ENCODE measurements at places on chromosomes 4 and X.

DNA sequence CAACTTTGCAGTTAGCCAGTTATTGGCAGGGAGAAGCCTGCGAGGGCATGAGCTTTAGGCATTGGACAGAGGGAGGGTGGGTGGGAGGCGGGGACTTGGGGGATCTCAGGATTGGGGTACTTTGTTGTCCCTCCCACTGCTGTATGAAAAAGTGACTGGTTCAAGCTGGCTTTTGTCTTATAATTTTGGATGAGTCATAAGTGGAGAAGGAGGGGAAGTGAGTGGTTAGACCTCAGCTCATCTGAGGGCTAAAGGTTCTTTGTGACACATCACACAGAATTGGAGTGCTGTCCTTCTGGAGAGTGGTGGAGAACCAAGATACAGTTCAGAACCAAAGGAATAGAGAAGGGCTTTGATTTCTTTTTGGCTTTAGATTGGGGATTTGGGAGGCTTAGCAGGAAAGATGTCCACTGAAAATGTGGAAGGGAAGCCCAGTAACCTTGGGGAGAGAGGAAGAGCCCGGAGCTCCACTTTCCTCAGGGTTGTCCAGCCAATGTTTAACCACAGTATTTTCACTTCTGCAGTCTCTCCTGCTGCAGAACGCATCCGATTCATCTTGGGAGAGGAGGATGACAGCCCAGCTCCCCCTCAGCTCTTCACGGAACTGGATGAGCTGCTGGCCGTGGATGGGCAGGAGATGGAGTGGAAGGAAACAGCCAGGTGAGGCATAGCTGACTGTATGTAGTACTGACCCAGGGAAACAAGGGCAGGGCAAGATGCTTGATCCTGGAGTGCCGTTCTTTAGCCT is at the start of gene SLC4A4:
Gene SLC4A4, plus strand, starts transcription at position 175 of the 748 bp plus-strand sequence.
- no peak for DNase-seq

DNA sequence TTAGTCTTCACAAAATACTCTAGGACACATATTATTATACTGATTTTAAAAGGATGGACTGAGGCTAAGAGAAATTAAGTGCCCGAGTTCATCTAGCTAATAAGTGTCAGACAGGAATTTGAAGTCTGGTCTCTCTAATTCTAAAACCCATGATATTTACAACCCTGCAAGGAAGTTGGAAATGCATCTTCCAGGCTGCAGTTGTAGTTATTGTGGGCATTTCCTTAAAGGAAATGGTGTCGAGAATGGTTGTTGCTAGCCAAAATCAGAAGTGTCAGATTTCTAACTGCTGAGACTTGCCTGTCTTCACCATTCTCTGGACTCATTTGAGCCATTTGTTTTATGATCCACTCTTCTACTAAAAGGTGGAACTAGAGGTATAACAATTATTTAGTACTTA is 82.5 kb downstream of the FAT4 start:
- no peak for DNase-seq

DNA sequence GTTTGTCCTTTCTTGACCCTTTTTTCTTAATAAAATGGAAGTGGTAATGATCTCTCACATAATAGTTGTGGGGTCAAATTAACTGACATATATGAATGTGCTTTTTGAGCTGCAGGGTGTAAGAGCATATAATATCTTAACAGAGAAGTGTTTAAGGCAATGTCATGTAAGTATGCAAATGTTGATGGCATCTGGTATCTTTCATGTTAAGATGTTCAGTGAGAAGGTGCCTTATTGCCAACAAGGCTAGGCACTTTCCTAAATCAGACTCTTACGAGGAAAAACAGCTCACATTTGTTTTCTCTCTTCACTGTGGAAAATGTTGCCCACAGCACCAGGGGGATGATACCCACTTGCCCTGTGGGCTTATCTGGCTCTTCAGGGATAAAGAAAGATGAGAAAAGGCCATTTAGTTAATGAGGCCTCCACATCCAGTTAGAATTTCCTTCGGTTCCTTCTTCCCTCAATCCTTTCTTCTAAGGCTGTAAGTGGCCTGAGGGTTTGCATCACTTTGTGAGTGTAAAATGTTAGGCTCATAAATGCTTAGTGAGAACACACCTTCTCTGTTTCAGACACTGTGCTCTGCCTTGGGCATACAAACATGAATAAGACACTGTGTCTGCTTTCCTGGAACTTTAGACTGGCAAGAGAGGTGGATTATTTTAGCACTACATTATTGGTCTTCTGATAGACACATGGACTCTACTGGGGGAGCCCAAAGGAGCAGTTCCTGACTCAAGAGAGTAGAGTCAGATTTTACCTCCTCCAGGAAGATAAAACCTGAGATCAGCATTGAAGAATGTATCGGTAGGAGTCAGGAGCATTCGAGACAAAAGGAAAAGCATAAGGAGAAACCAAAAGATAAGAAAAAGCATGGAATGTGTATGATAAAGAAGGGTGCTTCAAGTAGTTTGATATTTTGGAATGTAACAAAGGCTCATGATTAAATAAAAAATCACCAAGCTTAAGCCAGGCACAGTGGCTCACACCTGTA is 135.5 kb downstream of the SOWAHB start:
- no peak for DNase-seq

DNA sequence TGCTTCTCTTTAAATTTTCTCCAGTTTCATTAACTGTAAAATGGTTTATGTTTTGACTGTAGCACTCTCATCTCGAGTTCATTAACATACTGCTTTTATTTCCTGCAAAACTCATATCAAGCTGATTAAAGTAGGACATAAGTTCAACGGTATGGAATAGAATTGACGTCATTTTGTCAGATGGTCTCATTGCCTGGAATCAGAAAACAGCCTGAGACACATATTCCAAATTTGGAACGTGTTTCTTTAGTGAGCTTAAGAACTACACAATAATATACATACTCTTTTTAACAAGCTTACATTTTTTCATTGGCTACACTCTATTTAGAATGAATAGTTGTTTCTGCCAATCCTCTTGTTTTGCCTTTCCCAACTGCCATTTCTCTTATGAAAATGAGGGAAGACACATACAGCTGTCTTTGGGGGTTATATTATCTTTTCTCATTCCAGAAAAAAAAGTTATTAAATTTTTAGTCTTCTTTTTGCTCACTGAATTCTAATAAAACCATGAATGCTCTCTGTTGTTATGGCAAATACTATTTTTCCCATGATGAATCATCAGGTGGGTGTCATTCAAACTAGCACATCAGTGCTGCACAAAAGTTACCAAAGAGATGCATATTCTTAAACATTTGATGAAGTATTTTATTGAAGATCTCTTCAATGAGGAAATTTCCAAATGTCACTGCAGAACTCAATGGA is 162.8 kb downstream of the GABRB1 start:
- DNase-seq = no peak

DNA sequence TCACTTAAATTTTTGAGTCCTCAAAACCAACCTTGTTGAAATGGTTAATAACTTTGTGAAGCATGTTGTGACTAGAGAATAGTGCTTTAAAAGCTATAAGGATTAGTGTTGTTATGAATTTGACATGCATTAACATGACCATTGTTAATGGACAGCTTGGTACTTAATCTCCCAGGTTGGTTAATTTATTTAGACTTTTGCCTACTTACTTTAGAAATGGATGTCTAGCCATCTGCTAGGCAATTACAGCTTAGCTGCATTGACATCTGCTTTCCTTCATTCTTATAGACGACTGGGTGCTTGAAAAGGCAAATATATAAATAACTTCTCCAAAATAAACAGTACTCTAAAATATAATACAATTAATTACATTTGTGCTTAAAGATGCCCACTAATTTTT is 368.0 kb downstream of the CCSER1 start:
- DNase-seq = no peak

DNA sequence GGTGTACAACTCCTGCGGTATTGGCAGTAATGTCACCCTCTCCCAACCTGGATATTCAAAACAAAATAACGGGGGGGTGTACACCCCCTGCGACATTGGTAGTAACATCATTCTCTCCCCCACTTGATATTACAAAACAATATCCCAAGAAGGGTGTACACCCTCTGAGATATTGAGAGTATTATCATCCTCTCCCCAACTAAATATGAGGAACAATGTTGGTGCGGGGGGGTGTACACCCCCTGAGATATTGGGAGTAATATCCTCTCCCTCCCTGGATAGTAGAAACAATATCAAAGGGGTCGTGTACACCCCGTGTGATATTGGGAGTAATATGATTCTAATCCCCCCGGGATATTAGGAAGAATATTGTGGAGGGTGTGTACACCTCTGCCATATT is 71.4 kb upstream of the ADGRA3 start:
- DNase-seq = no peak

DNA sequence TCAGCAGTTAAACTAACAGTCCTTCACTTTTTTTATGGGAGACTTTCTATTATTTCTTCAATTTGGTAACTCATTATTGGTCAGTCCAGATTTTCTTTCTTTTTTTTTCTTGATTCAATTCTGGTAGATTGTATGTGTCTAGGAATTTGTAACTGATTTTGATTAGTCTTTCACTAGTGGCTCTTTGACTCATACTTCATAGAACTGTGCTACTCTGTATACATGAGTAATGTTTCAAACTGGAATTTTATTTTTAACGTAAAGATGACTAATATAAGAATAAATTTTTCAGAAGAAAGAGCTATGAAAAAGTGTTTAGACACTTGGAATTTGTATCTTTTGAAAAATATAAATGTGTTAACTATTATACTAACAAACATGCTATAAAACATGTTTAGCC is 813.0 kb downstream of the TRAM1L1 start:
- DNase-seq = no peak

DNA sequence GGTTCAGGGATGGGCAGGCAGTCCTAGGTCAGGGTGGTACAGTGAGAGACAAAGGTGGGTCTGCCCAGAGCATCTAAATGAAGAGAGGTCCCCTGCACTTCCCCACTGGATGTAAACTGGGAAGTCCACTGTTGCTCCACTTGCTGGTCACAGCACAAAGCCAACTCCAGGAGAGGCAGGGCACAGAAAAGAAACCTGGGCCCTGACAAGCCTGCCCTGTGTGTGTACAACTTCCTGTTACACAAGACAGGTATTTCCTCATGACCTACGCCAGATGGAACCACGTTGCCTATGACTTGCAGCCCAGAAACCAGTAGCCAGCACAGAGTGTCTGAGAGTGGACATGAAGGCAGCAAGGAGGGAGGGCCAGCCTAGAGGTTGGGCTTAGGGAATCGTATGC is 161.8 kb downstream of the SH3KBP1 start:
- no peak for DNase-seq

DNA sequence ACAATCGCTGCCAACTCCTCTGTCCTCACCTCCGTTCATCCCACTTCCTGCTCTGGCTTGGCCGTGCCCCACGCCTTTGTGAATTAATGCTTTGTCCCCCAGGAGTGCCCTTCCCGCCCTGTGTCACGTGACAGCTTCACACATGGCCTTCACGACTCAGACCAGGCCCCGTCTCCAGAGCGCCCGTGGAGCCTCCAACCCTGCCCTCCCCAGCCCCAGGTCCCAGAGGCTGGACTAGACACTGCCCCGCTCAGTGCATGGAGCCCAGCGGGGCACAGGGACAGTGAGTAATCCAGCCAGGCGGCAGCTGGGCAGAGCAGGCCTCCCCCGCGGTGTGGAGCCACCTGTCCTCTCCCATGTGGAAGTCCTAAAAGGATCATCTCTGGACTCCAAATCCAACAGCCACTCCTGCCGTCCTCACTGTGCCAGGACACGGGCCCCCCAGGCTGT is 7.4 kb downstream of the ADRA2C start:
- DNase-seq = no peak

- no peak for DNase-seq
These were observed 9.7 kb downstream of the TECRL start for GRCh38 chr4:64399313-64400109.

DNA sequence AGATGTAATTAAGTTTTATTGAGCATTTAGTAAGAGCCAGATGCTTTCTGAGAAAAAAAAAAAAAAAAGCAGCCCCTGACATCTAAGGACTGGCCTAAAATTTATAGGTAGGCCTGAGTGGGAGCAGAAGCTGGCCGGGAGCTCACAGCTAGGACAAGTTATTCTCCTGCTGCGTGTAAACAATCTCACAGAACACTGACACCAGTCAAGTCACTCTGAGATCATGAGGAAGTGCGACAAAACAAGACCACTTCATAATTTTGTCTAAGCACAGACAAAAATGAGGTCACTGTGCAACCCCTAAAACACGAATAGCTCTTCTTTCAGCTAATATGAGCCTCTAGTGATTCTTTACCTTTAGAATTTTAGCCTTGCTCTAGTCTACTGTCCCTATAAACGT is 15.3 kb upstream of the NSUN7 start:
- DNase-seq = no peak

DNA sequence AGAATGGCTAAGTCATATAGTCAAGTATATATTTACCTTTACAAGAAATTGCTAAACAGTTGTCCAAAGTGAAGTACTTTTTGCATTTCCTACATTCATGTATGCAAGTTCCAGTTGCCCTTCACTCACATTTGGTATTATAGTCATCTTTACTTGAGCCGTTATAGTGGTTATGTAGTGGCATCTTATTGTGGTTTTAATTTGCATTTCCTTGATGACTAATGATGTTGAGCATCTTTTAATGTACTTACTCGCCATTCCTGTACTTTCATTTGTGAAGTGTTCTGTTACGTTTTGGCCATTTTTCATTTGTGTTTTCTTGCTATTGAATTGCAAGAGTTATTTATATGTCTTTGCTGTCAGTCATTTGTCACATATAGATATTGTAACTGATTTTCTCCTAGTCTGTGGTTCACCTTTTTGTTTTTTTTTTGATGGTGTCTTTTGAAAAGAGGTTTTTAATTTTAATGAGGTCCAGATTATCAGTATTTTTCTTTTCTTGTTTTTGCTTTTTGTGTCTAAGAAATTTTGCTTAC is 27.6 kb downstream of the ARFIP1 start:
- no peak for DNase-seq

- no peak for DNase-seq
These were observed 526.7 kb upstream of the AGA start for GRCh38 chr4:177968817-177969442.

GRCh38 chrX:50456712-50457484 is 13.7 kb downstream of the DGKK start:
- no peak for DNase-seq

GRCh38 chr4:109184491-109184961 is 117.9 kb downstream of the COL25A1 start:
- DNase-seq = no peak
